NCI-H2171 treated with DMSO at 0.1 percent for 48 hours (cell line): ENCODE measurements at places on chromosomes 6 and 20.

GRCh38 chr6:82506526-82506925 lies 142.9 kb downstream of the TPBG start:
- no peak for DNase-seq

- no peak for DNase-seq
Observed at GRCh38 chr6:113522376-113522775, 334.8 kb upstream of the MARCKS start.

GRCh38 chr20:48008850-48009515 lies 223.7 kb upstream of the SULF2 start:
- no peak for DNase-seq

GRCh38 chr6:125188037-125188436 lies 34.5 kb downstream of the TPD52L1 start:
- no peak for DNase-seq
